Stimulated activated CD4-positive, alpha-beta T cell treated with anti-CD3 and anti-CD28 coated beads, Interleukin-1b, Interleukin-23, amount 100 ng/mL, for 1 hour (primary cell): ENCODE measurements at places on chromosomes 6 and 20.

GRCh38 chr20:24406750-24407149, 62.7 kb upstream of the SYNDIG1 start:
- no peak for DNase-seq

GRCh38 chr6:13065581-13065980, 262.8 kb downstream of the TBC1D7 start:
- no peak for DNase-seq

GRCh38 chr6:82611751-82612150, 248.1 kb downstream of the TPBG start:
- DNase-seq = no peak

GRCh38 chr6:126444659-126445273, 104.9 kb downstream of the CENPW start:
- DNase-seq = no peak

- no peak for DNase-seq
These were observed 16.9 kb downstream of the RARS2 start for GRCh38 chr6:87572883-87573282.
